ENCODE measurements at places on chromosomes 1 and 21.
A peak's percentile ranks its signal among the peaks of the same experiment; 100 is the strongest.

- DNase-seq: no peak
These were observed 5.3 kb downstream of the DAP3 start for GRCh38 chr1:155694167-155694566.

DNA sequence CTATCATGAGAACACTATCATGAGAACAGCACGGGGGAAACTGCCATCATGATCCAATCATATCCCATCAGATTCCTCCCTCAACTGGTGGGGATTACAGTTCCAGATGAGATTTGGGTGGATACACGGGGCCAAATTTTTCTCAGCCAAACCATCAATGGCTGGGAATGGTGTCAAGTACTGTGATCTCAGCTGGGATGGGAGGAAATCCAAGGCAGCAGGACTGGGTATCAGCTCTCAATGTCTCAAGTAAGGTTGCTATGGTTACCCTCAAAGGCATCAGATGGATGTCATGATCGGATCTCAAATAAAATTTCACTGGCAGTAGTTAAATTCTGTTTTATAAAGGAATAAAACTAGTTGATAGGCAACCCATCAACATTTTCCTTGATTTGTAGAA is 399.0 kb downstream of the KCNT2 start:
- DNase-seq: no peak

DNA sequence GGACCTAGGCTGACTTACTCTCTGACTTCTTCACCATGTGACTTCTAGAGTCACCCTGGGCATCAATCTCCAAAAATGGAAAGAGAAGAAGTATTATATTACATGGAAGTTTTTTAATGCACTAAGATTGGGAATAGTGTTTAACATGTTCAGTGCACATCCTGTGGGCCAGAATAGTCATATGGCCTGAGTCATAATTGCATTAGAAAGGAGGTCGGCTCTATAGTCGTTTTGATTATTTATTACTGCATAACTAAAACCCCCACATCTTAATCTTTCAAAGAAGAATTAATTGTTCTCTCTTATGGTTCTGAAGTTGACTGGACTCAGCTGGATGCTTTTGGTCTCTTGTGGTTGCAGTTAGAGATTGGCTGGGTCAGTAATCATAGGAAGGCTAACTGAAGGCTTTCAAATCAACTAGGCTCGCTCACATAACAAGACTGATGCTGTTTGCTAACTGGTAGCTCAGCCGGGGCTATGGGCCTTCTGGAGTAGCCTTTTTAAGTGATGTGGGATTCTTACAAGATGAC is 810.6 kb upstream of the ADGRL4 start:
- DNase-seq: no peak

DNA sequence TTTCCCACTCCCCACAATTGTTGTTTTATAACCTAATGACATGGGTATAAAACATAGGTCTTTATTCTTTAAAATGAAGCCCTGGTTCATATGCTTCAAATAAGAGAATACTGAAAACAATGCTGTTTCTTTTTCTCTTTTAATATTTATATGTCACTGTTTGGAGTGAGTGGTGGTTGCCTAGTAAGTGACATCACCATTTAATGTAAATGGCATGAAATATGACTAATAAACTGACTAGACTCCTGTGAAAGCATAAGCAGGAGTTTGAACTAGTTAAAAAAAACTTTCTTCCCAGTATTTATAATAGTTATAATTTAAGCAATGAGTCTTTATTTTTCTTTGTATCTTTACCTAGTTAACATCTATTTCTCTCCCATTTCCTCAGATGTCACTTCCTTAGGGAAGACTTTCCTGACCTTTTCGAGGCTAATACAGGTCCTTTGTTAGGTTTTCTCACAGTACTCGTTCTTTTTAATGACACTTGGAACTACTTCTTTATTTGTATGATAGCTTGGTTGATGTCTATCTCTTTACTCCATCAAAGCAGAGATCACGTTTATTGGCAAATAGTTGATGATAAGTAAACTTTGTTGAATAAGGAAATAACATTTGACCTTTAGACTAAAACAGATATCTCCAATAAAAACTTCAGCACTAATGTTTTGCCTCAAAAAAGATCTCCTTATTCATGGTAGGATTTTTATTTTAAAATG is 105.4 kb upstream of the PDC start:
- no peak for DNase-seq

DNA sequence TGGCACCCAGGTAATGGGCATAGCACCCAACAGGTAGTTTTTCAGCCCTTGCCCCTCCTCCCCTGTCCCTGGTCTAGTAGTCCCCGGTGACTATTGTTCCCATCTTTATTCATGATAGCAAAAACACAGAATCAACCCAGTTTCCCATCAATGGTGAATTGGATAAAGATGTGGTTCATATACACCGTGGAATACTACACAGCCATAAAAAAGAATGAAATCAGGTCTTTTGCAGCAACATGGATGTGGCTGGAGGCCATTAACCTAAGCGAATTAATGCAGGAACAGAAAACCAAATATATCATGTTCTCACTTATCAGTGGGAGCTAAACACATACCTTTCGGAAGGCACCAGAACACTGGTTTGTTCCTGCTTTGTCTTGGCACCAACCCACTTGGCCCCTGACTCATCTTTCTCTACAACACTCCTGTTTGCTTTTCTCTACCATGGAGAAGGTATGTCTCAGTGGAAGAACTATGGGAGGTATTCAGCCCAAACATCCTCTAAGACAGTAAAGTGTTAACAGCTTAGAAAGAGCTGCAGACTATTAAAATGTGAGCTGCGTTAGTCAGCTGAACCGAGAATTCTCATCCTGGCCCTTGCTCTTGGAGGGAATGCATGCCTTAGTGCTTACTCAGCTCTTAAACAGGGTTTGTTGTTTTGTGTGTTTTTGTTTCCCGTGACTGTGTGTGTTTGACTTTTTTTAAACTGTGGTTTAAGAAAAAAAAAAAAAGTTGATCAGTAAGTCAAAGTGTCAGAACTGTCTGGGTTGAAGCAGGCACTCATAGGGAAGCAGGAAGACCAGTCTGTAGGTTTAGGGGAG is 203.0 kb downstream of the TOMM20 start:
- DNase-seq: peak; percentile 77

DNA sequence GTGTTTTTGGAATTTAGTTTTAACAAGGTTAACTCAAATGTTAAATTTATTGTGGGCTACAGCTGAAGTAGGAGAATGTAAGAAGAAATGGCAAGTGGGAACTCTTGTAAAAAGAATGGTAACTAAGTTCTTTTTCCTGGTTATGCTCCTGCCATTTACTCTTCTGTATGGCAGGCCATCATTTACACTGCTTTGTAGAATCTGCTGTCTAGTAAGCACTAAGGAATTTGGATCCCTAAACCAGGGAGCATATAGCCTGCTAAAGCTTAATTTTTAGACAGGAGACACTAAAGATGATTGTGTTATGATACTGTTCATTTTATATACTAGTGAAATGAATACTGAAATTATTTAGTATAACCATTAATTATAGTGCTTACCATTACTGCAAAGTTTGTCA is 85.3 kb downstream of the CAMTA1 start:
- no peak for DNase-seq

DNA sequence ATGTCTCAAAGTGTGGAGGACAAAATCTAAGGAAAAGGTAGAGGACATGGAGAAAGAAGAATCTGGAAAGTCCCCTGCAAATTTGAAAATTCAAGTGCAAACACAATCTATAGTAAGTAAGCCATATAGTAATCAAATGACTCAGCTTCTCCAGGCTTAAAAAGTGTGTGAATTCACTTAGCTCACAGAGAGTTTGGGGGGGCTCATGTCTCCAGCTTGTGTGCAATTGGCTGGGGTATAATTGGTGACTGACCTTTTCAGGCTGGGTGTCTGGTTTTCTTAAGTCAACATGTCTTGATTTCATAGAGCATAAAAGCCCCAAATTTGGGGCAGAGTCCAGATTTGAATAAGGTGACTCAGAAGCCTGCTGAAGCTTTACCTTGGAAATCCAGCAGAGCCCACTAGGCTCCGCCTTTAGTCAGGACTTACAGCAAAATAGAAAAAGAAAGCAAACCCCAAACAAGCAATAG is 8.6 kb downstream of the CLDN14 start:
- no peak for DNase-seq

GRCh38 chr1:95723346-95723745 is 489.3 kb downstream of the RWDD3 start:
- no peak for DNase-seq

DNA sequence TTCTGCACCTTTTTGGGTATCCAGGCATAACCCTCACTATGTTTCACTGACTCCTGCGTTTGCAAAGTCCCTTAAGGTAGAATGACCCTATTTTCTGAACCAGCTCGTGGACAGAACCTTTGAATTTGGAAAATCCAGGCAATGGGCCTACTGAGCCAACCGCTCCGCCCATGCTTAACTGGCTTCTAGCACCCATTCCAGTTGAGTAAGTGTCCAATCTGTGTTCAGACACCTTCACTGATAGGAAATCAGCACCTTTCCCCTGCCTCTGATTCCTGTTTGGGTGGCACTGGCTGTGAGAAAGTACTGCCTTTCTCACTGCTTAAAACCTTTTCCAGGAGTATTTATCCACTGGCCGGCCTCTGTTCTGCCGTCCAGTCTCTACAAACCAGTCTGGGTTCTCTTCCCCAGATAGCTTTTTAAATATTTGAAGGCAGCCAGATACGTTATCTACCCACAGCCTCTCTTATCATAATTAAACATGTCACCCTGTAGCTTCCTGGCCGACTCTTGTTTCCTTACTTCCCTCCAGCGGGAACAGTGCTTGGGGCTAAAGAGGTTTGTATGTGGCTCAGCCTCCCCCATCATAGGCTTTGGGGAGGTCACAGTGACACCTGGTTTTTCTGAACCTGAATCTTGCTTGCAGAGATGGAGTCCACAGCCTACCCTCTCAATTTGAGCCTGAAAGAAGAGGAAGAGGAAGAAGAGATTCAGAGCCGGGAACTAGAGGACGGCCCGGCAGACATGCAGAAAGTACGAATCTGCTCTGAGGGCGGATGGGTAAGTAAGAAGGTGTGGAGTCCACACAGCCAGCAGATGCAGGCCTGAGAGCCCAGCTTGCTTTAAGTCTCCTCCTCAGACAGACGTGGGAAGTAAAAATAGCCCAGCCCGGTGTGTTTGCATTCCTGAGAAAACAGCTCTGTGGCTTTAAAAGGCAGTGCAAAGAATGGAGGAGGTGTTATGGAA is 1.3 kb downstream of the POGK start:
- DNase-seq: peak; percentile 68

DNA sequence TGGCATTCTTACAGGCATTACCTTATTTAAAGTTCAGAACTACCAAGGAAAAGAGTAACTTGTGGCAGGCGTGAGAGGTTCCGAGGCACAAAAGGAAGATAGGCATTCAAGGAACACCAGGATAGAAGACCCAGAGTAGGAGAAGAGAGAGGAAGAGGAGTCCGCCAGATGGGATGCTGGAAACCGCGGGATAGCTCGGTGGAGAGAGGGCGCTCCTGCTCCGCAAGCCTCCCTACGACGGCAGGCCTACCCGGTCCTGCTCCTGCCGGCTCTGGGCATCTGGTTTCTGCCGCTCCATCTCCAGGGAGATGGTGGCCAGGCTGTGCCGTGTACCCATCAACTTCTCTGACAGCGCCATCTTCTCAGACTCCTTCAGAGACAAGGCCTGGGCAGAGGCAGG is 5.4 kb upstream of the NBPF1 start:
- DNase-seq: peak; percentile 71

GRCh38 chr1:105416261-105416660 is 1640.2 kb upstream of the PRMT6 start:
- no peak for DNase-seq

- DNase-seq: no peak
These were observed 85.3 kb downstream of the LEPR start for GRCh38 chr1:65505547-65506300.

DNA sequence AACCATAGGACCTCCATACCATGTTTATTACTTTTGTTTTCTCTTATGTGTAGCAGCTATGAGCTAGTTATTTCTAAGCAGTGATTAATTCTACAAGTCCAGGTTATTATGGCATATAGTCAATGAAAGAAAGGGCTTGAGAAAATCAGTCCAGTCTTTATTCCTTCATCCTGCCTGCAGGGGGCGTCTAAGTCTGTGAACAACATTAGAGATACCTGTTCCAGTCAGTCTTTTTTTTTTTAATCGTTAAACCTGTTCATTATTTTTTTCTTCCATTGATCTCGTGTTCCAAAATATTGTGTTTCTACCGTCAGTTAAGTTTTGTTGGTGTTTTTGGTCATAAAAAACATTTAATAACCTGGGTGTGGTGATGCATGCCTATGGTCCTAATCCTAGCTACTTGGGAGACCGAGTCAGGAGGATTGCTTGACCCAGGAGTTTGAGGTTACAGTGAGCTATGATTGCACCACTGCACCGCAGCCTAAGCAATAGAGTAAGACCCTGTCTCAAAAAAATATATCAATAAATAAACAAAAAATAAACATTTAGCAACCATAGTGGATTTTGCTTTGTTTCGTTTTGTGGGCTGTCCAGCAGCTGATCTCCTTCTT is 29.4 kb upstream of the CD2 start:
- DNase-seq: no peak

DNA sequence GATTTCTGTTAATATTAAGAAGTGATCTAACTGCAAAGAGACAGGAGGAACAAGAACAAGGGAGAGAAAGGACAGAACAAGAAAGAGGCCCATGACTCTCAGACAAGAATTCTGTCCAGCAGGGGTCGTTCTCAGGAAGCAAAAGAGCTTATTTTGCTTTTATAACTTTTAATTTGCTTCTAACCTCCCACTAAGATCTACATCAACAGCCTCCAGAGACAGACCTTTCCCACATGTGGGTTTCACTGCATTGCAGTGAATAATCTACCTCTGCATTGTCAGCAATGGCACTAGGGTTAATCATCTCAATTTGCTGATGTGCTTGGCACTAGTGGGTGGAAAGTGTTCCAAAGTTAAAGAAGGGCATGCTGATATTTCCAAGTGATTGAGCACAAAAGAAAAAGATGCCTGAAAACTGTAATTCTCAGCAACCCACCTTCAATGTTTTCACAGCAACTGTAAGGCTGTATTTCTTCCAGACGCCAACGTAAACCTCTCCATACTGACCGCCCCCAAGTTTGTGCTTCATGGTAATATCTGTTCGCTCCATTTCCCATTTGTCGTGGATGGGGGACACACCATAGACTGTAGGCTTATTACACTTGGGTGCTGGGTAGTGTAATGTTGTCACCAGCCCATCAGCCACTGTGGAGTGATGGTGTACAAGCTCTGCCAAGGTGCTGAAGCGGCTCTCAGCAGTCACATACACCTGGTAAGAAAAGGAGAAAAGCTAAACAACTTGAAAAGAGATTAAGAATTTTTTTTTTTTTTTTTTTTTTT is 39.5 kb downstream of the TOR3A start:
- peak; percentile 21 for DNase-seq

DNA sequence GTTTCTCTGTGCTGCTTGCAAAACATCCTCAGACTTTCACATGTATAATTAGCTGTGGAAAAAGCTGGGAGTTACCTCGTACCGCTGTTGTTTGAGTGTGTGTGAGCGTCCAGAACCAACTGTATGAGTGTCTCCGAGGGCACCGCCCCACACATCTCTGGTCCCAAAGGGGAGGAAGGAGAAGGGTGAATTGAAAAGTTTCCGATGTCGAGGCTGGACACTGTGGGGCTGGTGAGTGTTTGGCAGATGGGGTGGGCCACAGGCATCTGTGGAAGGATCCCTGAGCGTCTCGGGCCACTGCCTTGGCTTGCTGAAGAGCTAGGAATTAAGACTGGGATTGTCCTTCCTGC is 1.2 kb downstream of the ATP2B4 start:
- no peak for DNase-seq

GRCh38 chr1:75707191-75707590 is 17.3 kb upstream of the ACADM start:
- DNase-seq: peak; percentile 14
